ENCODE measurements at places on chromosomes 4 and X. TPM values are rescaled to one million over a fixed set of nuclear protein-coding genes. Genes with fewer than 3 reads are reported as not detected.

DNA sequence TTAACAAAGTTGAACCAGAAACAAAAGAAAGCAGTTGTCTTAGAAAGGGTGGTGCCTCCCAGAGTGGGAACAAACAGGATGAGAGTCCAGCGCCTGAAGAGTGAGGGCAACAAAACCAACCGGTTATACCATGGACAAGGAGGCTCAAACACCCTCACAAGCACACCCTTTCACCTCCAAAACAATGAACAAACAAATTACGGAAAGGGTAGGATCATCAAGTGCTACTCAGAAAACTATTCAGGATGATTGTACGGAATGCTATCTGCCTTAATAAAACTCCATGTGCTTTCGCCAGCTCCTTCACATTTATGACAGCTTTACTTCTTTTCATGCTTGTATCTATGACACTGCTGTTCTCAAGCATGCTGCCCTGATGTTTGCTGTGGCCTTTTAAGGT is 26.8 kb downstream of the SLC39A8 start:
- DNase-seq: no peak

DNA sequence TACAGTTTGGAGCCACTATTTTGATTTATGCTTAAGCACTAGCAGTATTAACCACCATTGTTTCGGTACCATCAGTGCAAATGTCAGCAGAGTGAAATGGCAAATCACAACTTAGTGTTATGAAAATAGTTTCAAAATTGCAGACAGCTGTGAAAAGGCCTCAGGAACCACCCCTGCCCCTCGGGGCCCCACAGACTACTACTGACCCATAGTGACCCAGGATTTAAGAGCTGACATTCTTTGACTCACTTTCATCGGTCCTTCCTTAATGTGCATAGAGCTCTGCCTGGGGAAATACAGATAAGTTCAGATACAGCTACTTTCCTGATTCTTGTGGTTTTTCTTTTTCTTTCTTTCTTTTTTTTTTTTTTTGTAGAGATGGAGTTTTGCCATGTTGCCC is 3.3 kb upstream of the BBS7 start:
- no peak for DNase-seq

ZCCHC18 gene
- 5.2 TPM for total RNA-seq

DNA sequence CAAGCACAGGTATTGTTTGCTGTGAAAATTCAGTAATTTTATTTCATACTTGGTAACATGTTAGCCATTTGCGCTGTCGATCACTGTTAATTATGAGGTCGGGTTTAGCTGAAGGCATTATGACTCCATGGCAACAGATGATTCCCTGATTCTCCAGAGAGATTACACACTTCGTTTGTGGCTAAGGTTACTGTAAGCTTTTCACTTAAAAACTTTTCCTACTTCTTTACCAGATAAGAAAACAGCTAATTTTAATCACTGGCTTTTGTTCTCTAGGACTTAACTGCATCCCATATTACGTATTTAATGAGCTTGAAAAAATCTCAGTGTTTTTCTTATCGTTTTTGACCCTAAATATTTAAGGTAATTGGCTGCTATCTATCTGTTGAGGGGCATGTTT is 2.1 kb downstream of the GSTCD start:
- DNase-seq: no peak

DNA sequence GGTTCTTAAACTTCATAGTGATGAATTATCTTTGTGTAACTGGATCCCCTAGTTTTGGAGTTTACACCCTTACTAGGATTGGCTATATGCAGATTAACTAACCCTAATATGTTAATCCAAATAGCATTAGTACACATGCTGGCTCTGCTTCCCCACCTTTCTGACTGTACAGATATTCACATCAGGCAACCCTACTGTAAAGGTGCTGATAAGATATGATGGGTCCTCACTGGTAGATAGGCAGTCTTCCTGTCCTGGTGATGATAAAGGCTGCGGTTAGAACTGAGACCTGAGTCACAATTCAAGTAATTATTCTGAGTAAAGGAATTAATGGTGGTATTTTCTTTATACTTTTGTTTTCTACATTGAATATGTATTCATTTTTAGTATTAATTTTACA is 118.6 kb downstream of the COL4A5 start:
- no peak for DNase-seq

USP17L30 gene
- total RNA-seq: not detected

DHX15 gene
- total RNA-seq: 102 TPM

DNA sequence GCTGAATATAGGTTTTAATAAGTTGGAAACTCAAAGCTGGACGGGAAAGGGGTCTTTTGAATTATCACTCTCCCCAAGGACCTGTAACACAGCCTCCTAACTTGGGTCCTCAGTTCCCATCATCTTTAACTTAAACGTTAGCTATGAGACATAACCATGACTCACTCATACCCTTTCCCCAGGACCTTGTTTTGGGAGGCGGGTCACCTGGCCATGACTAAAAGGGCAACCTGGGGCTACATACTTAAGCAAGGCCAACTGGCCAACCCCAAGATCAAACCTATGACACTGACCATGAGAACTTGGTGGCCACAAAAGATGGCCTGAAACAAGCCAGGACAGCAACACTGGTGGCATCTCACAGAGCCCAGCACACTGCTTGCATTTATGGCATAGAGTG is 89.0 kb downstream of the SH3KBP1 start:
- peak; percentile 21 for DNase-seq

Measured in osteocyte (in vitro differentiated cells).